ENCODE measurements at places on chromosomes 1 and 21.

- DNase-seq = no peak
Observed at GRCh38 chr1:3672231-3672970, 20.1 kb downstream of the TP73 start.

GRCh38 chr1:110436635-110437034 lies 14.3 kb upstream of the PROK1 start:
- no peak for DNase-seq

- no peak for DNase-seq
Observed at GRCh38 chr1:50542362-50542761, 119.1 kb upstream of the DMRTA2 start.

- no peak for DNase-seq
Observed at GRCh38 chr1:10774615-10775310, 21.7 kb downstream of the CASZ1 start.

GRCh38 chr1:24904731-24905354 lies 25.2 kb downstream of the RUNX3 start:
- DNase-seq = no peak

DNA sequence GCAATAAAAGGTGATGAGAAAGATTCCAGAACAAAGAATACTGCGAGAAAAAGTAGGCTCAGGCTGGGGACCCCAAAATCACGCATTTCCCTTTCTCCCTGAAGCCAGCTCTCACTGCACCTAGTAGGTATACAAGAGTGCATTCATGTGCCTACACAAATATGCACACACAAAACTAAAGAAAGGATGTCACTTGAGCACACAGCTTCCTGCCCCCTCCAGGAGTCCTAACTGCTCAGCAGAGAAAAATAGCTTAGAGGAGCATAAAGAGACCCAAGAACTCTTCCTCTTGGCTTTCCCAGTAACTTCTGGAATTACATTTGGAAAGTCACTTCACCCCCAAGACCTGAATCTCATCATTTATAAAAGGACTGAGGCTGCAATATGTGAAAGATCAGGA lies 38.0 kb downstream of the JAK1 start:
- no peak for DNase-seq

DNA sequence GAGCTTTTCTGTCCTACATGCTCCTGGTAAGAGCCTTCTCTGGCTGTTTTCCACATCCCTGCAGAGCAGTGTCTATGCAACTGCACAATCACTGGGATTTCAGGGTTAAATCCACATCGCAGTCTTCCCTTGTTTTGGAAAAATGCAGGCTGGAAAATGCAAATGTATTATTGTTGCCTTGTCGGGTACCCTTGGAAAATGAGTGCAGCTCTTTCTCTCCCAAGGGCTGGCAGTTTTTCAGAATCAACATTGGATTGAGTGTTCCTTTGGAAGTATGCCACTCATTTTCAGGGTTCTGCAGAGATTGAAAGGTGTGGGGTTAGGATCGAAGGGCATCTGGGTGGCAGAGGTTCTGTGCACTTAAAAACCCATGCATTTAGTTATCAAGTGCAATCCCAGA lies 3.2 kb downstream of the NOS1AP start:
- DNase-seq = no peak

- DNase-seq = no peak
Observed at GRCh38 chr1:66069976-66070876, 277.5 kb downstream of the PDE4B start.

Data from stimulated activated CD8-positive, alpha-beta memory T cell treated with anti-CD3 and anti-CD28 coated beads, Interleukin-7, amount 100 ng/mL, for 1 hour (primary cell).